ENCODE measurements at places on chromosomes 7 and 10. TPM values are rescaled to one million over a fixed set of nuclear protein-coding genes. Genes with fewer than 3 reads are reported as not detected.

NXPH1 gene
- total RNA-seq = not detected

DDC gene
- not detected for total RNA-seq

INMT gene
- total RNA-seq = not detected

CABCOCO1 gene
- 0.11 TPM for total RNA-seq

PLEKHS1 gene
- not detected for total RNA-seq

MOSPD3 gene
- total RNA-seq = 5.4 TPM

SCART1 gene
- total RNA-seq = 0.60 TPM

TRPV6 gene
- total RNA-seq = not detected

TMEM196 gene
- total RNA-seq = not detected

MBL2 gene
- not detected for total RNA-seq

PCLO gene
- 5.3 TPM for total RNA-seq

FKBP6 gene
- total RNA-seq = not detected

GPR158 gene
- total RNA-seq = under 0.01 TPM

LGI1 gene
- total RNA-seq = not detected

GNGT1 gene
- not detected for total RNA-seq

SPDYE11 gene
- not detected for total RNA-seq

ZNF425 gene
- 2.7 TPM for total RNA-seq

CTAGE8 gene
- not detected for total RNA-seq

BMPER gene
- 1.1 TPM for total RNA-seq

STOX1 gene
- 0.09 TPM for total RNA-seq

SPDYE16 gene
- total RNA-seq = not detected

CDNF gene
- total RNA-seq = 1.0 TPM

LIPA gene
- 270 TPM for total RNA-seq

ERVW-1 gene
- total RNA-seq = not detected

TRIL gene
- 31.8 TPM for total RNA-seq

ZPBP gene
- total RNA-seq = not detected

All from dermis lymphatic vessel endothelial cell (primary cell).